Lung (tissue), 17 donors: ENCODE measurements at places on chromosomes 3 and 15. TPM values are rescaled to one million over a fixed set of nuclear protein-coding genes. Genes with fewer than 3 reads are reported as not detected.
A peak's percentile ranks its signal among the peaks of the same experiment; 100 is the strongest.

The GNB4 gene
- 6.3 TPM for polyA plus RNA-seq

The TMC3 gene
- not detected for polyA plus RNA-seq

The WDR6 gene
- polyA plus RNA-seq, result 130 TPM

The GP5 gene
- polyA plus RNA-seq, result 0.25 TPM

DNA sequence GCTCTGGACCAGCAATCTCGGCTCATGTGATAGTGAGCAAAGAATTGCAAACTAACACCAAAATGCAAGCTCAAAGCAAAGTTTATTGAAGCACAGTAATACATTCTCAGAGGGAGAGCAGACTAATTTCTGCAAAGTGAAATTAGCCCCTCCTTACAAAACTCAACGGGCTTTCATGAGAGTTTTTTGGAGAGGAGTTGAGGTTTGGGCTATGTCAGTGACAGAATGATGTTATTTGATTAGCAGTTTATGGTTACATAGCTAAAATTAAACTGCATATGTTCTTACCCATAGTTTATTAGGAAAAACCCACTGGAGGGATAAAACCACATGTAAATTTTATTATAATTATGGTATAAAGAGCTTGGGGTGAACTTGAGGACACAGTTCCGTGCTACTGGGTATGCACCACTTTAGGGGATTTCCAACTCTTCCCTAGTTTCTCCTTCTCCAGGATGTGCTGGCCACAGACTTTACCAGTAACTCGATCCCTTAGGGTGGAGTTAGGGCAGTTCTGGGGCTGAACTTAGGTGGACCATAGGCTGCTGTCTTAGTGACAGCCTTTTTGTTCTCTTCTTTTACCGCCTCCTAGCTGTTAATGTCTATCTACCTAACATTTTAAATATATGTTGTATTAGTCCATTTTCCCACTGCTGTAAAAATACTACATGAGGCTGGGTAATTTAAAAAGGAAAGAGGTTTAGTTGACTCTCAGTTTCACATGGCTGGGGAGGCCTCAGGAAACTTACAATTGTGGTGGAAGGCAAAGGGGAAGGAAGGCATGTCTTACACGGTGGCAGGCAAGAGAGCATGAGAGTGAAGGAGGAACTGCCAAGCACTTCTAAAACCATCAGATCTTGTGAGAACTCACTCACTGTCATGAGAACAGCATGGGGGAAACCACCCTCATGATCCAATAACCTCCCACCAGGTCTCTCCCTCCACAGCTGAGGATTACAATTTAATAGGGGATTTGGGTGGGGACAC is 8.9 kb upstream of the AADACL2 start:
- DNase-seq, result no peak
- H3K4me1 ChIP-seq, result no peaks in the 10 kb centered on the region
- H3K27me3 ChIP-seq, result no peaks in the 10 kb centered on the region
- no peak overlapping the region for H3K27ac ChIP-seq
- no peaks in the 10 kb centered on the region for H3K36me3 ChIP-seq
- no peak overlapping the region for H3K4me3 ChIP-seq

DNA sequence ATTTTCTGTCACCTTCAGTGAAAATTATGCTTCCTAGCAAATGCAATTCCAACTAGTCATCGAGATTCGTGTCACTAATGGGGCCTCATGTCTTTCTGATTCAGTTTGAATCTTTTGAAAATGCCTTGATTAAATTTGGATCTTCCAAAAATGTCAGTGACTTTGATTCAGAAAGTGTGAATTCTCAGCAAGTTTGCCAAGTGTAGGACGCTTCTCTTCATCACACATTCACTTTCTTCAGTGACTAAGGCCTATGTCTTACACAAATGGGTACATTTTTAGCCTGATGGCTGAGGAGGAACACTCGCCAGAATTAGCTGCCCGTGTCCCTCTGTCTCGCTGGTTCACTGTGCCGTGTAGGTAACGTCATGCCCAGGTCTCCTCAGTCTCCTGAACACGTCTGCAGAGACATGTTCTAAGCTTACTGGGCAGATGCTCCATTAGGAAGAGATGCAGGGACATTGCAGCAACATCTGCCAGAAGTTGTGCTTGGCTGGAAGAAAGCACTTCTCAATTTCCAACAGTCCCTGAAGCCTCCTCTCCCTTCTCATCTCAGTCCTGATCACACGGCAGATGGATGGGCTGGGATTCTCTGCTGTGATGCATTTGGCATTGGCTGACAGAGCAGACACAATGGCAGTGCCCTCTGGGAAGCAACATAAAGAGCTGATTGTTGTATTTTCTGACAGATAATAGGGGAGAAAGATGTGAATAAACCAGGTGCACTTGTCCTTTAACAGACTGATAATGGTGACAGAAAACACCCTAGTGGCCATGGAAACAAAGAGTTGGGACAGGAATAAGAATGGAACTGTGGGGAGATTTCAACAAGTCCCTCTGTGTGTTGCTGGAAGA is 29.1 kb upstream of the LYZL4 start:
- H3K4me1 ChIP-seq, result peaks cover 1% of the 10 kb centered on the region
- peaks cover 2% of the 10 kb centered on the region for H3K27me3 ChIP-seq

DNA sequence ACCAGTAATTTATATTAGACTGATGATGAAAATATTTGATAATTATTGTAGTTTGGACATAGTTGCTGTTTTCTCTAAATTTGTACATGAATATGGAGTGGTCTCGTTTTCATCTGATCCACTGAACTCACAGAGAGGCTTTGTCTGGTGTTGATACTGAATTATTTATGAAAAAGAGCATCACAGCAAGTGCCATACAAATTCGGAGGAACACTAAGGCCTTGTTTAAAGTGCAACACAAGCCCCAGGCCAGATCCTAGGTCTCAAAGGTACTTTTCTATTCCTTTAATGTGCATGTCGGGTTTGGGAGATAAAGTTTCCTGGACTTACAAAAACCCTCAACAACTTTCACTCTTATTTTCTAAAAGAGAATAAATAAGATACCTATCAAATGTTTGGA is 796.8 kb upstream of the EPHA6 start:
- H3K4me3 ChIP-seq, result no peak overlapping the region
- no peaks in the 10 kb centered on the region for H3K36me3 ChIP-seq
- H3K27me3 ChIP-seq, result no peaks in the 10 kb centered on the region
- no peak for DNase-seq
- H3K27ac ChIP-seq, result no peak overlapping the region
- H3K4me1 ChIP-seq, result no peaks in the 10 kb centered on the region

DNA sequence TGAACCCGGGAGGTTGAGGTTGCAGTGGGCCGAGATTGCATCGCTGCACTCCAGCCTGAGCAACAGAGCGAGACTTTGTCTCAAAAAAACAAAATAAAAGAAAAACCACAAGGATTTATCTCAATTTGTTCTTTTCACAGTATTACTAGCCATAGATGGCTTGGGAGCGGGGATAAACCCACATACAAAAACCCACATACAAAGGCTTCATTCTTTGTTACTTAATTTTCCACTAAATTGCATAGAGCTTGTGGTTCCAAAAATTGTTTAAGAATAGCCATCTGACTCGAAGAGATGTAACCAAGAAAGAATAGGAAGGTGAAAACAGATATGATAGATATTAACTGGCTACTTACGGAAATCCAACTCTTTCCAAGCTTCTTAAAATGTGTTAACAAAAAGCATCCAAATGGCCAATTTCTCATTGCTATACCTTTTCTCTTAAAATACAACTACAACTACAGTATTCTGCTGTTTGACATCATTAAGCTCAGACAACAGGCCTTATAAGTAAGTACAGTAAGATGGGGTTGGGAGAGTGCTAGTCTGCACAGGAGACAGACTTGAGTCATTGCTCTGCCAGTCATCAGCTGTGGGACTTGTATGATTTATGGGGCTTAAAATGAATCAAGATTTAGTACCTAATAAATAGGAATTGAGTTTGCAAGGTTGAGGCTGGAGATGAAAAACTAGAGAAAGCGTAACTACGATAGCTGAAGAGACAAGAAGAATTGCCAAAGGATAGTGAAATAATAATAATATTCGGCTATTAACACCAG is 96.6 kb upstream of the PLXND1 start:
- DNase-seq, result no peak
- no peaks in the 10 kb centered on the region for H3K27me3 ChIP-seq
- H3K4me3 ChIP-seq, result no peak overlapping the region

GRCh38 chr15:65547841-65548240 is 17.6 kb downstream of the HACD3 start:
- no peaks in the 10 kb centered on the region for H3K4me1 ChIP-seq
- no peak for DNase-seq
- no peak overlapping the region for H3K27ac ChIP-seq
- H3K4me3 ChIP-seq, result no peak overlapping the region
- no peaks in the 10 kb centered on the region for H3K36me3 ChIP-seq
- H3K27me3 ChIP-seq, result no peaks in the 10 kb centered on the region

DNA sequence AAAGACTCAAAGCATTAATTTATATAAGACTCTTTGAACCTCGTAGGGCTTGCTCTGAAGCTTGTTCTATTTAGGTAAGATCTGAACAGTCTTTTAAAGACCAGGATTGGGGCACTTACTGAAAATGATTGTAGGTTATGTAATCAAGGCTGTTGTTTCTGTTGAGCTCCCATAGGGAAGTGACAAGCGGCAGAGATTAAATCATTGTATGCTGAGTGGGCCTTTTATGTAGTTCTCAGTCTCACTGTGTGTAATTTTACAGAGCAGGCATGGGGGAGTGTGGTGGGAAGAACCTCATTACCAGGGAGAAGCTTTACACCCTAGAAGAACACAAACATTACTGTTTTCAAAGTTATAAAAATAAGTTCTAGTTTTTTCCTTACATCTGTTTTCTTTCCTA is 160.0 kb upstream of the SNTN start:
- no peaks in the 10 kb centered on the region for H3K36me3 ChIP-seq
- H3K4me3 ChIP-seq, result no peak overlapping the region
- no peaks in the 10 kb centered on the region for H3K27me3 ChIP-seq
- no peak for DNase-seq
- no peaks in the 10 kb centered on the region for H3K4me1 ChIP-seq

DNA sequence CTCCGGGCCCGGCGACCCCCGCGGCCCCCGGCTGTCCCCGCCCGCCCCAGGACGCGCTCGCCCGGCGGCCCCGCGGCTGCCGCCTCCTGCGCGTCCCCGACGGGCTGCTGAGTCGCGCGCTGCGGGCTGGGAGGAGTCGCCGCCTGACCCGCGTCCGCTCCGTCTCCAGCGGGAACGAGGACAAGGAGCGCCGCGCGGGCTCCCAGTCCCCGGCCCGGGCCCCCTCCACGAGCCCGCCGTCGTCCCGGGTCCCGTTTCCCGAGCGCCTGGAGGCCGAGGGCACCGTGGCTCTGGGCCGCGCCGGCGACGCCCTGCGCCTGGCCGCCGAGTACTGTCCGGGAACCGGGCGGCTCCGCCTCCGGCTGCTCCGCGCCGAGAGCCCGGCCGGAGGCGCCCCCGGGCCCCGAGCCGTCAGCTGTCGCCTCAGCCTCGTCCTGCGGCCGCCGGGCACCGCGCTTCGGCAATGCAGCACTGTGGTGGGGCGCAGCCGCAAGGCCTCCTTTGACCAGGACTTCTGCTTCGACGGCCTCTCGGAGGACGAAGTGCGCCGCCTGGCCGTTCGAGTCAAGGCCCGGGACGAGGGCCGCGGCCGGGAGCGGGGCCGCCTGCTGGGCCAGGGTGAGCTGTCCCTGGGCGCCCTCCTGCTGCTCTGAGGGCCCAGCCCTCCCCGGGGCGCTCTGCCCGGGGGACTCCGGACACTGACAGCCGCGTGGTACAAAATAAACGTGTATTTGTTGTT is 1.5 kb downstream of the C2CD4A start:
- H3K4me3 ChIP-seq, result peak overlapping the region; percentile 65
- peak overlapping the region; percentile 60 for H3K27ac ChIP-seq
- peaks cover 54% of the 10 kb centered on the region for H3K27me3 ChIP-seq

DNA sequence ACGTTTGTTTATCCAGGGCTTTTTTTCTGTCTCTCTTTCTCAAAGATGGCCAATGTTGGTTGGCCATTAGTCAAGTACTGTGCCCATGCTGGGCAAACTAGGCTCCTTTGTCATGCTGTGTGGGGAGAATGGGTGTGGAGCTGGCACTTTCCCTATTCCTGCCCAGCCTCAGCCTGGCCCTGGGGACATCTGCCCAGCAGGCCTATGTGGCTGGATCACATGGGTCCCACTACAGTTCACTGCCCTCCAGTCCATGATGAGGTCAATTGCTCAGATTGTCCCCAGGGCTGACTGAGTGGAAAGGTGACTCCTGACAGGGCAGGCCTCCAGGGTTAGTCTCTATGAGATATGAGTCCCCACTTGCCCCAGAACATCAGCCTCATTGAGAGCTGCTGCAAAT is 54.4 kb upstream of the HERC1 start:
- no peak overlapping the region for H3K27ac ChIP-seq
- H3K4me3 ChIP-seq, result no peak overlapping the region
- DNase-seq, result no peak
- H3K27me3 ChIP-seq, result no peaks in the 10 kb centered on the region
- H3K4me1 ChIP-seq, result no peaks in the 10 kb centered on the region

- no peaks in the 10 kb centered on the region for H3K36me3 ChIP-seq
- DNase-seq, result no peak
- H3K4me3 ChIP-seq, result no peak overlapping the region
- no peaks in the 10 kb centered on the region for H3K27me3 ChIP-seq
- no peaks in the 10 kb centered on the region for H3K4me1 ChIP-seq
Observed at GRCh38 chr3:190877925-190878324, 15.4 kb upstream of the GMNC start.

GRCh38 chr3:101292027-101292426 is 28.3 kb downstream of the IMPG2 start:
- DNase-seq, result no peak
- no peaks in the 10 kb centered on the region for H3K4me1 ChIP-seq
- H3K36me3 ChIP-seq, result no peaks in the 10 kb centered on the region

- no peaks in the 10 kb centered on the region for H3K36me3 ChIP-seq
- no peaks in the 10 kb centered on the region for H3K27me3 ChIP-seq
- H3K4me3 ChIP-seq, result no peak overlapping the region
- peaks cover 10% of the 10 kb centered on the region for H3K4me1 ChIP-seq
Observed at GRCh38 chr3:60133269-60134162, 1083.7 kb upstream of the CFAP20DC start.

DNA sequence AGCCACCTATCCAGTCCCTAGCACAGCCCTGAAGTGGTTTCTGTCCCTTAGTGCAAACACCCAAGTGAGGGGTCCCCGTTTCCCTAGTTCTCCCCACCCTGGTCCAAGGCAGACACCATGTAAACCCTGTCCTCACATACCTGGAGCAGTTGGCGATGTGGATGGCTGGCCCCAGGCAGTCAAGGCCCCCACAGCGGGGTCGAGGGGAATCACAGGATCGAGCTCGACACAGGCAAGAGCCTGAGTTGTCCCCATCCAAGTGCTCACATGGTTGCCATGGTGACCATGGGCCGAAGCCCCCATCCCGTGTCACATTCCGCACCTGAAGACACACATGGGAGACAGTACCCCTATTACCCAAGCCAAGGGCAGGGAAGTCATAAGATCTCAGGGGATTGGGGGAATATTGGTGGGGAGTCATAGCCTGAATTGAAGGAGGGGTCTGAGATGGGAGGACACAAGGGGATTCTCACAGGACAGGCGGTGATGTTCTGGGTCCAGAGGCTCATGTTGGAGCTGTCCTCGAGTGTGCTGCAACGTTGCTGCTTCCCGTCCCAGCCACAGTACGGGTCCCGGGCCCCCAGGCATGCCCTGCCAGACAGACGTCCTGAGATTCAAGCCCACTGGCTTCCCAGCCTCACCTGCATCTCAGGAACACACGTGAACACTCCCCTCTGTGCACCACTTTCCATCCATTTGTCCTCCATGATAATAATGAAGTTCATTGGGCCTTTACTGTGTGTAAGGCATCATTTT is 112.1 kb downstream of the SEMA5B start:
- no peak for DNase-seq
- H3K27ac ChIP-seq, result no peak overlapping the region

GRCh38 chr3:10338591-10339353 is 17.9 kb upstream of the SEC13 start:
- H3K4me3 ChIP-seq, result no peak overlapping the region
- no peaks in the 10 kb centered on the region for H3K27me3 ChIP-seq
- H3K27ac ChIP-seq, result no peak overlapping the region
- peaks cover 2% of the 10 kb centered on the region for H3K4me1 ChIP-seq
- no peaks in the 10 kb centered on the region for H3K36me3 ChIP-seq
